ENCODE measurements at places on chromosomes 13 and 19. TPM values are rescaled to one million over a fixed set of nuclear protein-coding genes. Genes with fewer than 3 reads are reported as not detected.

Gene MTIF3
- 30.4 TPM for total RNA-seq

Gene ZNF285
- total RNA-seq: not detected

DNA sequence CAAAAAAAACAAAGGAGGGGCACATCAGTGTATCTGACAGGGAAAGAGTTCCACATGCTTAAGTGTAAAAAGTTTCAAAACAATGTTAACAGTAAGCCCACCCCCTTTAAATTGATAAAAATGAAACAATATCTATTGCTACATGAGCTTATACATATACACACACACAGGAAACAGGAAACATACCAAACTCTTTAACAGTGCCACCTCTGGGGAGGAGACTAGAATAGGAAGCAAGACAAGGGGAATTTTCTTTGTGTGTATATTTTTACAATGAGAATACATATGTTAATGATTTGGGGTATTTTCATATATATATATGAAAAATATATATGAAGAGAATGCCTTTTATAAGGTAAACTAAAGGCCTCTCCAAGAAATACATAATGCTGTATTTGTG, 44.7 kb downstream of the TPT1 start:
- no peak for DNase-seq

DNA sequence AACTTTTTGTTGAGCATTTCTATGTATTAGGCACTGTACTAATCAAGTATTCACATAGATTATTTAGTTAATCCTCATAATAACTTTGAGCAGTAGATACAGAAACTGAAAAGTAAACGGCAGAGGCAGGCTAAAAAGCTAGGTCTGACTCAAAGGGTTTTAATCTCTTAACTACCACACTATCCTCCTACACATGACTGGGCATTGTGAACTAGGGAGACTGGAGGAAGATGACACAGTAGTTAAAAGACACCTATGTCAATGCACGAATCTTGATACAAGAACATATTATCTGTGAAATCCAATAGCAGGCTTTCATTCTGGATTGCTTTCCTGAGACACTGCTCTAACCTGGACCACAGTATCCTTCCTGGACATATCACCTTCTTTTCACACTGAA, 36.3 kb downstream of the MICU2 start:
- no peak for DNase-seq
